ENCODE measurements at places on chromosomes 3 and 15.

GRCh38 chr3:107184375-107184774, 192.9 kb upstream of the CCDC54 start:
- DNase-seq: no peak

DNA sequence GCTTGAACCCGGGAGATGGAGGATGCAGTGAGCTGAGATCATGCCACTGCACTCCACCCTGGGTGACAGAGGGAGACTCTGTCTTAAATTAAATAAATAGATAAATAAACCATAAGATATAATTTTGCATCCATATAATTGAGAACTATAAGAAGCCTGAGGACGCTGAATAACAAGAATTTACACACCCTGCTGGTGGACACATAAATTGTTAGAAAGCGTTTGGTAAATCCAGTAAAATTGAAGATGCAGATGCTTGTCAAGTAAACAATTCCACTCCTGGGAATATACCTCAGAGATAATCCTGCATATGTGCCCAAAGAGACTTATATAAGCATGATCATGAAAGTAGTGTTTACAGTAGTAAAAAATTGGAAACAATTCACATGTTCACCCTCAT, 41.7 kb downstream of the TTC23 start:
- DNase-seq: no peak

GRCh38 chr3:125479091-125479490, 40.9 kb downstream of the SNX4 start:
- no peak for DNase-seq

- no peak for DNase-seq
These were observed 130.8 kb downstream of the SNRK start for GRCh38 chr3:43417133-43417532.

GRCh38 chr15:64110950-64111678, 15.3 kb downstream of the SNX1 start:
- no peak for DNase-seq

GRCh38 chr3:2706144-2706835, 403.9 kb downstream of the IL5RA start:
- no peak for DNase-seq

- no peak for DNase-seq
These were observed 38.5 kb upstream of the MRPL3 start for GRCh38 chr3:131541288-131541687.

DNA sequence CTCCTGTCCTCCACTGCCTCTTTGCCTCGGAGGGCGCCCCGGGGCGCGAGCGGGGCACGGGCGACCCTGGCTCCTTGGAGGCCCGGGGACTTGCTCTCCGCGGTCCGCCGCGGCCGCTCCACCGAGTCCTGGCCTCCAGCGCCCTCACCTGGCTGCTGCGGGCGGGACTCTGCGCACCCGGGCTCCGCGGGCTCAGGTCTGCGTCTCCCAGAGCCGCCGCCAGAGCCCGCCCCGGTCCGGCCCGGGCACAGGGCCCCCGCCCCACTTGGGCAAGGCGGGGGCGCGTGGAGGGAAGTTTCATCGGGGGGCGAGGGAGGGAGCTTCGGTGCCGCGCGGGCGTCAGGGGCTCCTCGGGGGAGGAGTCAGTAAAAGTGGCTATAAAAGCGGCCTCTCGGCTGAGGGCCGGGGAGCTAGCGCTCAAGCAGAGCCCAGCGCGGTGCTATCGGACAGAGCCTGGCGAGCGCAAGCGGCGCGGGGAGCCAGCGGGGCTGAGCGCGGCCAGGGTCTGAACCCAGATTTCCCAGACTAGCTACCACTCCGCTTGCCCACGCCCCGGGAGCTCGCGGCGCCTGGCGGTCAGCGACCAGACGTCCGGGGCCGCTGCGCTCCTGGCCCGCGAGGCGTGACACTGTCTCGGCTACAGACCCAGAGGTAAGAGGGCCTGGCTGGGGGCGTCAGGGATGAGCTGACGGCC, at the start of gene CEMIP:
CEMIP (plus strand) TSS at position 407 of the 694 bp plus-strand sequence. CDS start 94,510 bp downstream, outside the sequence.
- DNase-seq: no peak

- no peak for DNase-seq
These were observed 8.4 kb downstream of the UPK1B start for GRCh38 chr3:119181765-119182164.

DNA sequence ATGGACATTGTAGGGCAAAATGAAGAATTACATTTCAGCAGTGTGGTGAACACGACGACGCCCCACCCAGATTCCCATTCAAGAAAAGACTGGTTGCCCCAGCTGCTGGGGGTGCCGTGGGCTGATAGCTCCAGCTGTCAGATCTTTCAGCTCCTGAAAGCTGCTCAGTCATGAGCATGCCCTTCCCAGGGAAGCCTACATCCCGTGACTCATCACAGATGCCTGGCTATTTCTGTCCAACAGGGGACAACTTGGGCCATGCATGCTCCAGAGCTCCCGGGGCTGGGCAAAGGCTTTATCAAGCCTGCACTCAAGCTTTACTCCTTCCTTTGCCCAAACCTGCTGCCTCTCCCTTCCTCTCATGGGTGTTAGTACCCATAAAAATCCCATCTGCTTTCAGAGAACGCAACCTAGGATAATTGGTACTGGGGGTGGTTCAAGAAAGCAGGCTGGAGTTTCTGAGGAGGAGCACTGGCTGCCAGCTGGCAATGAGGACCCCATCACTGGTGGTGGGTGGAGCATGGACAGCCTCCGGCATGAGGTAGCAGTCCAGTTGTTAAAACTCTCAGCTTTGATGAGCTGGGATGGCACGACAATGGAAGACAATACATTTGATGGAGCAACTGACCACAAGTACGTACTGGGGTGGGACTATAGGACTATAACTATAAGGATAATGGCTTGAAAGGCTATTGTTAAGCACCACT, 16.4 kb upstream of the ST8SIA2 start:
- DNase-seq: no peak

GRCh38 chr15:61780278-61780980, 279.8 kb downstream of the VPS13C start:
- no peak for DNase-seq

DNA sequence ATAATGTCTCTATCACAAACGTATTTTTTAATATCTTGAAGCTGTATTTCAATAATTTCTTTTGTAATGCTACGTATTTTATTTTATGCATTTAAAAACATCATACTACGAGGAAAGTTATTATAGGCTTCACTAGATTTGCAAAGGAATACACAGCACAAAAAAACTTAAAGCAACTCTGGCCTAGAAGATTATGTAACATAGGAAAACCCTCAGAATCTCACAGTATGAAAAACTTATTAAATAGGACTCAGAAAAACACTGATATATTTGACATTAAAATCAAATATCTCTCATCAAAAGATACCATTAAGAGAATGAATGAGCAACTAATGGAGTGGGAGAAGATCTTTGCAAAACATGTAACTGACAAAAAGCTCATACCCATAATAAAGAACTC, 63.7 kb downstream of the DMXL2 start:
- DNase-seq: no peak

- no peak for DNase-seq
These were observed 103.3 kb upstream of the PRR23E start for GRCh38 chr3:127089486-127090145.

DNA sequence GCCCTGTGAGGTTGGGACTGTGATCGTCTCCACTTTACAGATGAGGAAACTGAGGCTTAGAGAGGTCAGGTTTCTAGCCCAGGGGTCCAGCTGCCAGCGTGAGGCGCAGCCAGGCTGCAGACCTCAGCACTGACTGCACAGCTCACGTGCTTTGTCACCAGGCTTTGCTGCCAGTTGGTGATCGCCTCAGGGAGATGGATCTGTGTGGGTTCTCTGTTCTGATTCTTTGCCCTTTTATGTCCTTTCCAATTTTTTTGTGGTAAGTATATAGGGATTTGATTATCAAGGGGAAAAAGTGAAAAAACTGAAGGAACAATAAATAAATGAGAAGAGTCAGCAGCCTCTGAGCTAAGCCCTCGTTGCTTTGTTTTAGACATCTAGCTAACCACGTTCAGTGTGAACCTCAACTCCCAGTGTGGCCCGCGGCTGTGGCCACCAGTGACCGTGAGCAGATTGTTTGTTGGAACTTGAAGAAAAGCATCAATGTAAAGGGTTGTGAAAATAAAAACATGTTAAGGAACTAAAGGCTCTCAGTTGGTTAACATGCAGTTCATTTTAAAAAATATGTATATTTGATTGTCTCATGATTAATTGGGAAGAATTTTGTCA, 117.6 kb downstream of the PDE8A start:
- DNase-seq: no peak

- no peak for DNase-seq
These were observed 67.5 kb upstream of the AKAP13 start for GRCh38 chr15:85312929-85313331.

DNA sequence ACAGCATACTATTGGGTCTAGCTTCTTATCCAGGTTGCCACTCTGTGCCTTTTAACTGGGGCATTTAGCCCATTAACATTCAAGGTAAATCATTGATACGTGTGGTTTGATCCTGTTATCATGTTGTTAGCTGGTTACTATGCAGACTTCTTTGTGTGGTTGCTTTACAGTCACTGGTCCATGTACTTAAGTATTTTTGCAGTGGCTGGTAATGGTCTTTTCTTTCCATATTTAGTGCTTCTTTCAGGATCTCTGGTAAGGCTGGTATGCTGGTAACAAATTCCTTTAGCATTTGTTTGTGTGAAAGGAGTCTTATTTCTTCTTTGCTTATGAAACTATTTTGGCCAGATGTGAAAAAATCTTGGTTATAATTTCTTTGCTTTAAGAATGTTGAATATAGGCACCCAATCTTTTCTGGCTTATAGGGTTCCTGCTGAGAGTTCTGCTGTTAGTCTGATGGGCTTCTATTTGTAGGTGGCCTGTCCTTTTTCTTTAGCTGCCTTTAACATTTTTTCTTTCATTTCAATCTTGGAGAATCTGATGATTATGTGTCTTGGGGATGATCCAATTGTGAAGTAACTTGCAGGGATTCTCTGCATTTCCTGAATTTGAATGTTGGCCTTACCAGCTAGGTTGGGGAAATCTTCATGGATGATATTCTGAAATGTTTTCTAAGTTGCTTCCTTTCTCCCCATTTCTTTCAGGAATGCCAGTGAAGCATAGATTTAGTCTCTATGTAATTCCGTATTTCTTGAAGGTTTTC, 39.3 kb downstream of the CCR1 start:
- no peak for DNase-seq

- no peak for DNase-seq
These were observed 72.9 kb upstream of the ATP10A start for GRCh38 chr15:25936004-25936403.

- DNase-seq: no peak
These were observed 5.3 kb downstream of the TNFSF10 start for GRCh38 chr3:172517859-172518466.

DNA sequence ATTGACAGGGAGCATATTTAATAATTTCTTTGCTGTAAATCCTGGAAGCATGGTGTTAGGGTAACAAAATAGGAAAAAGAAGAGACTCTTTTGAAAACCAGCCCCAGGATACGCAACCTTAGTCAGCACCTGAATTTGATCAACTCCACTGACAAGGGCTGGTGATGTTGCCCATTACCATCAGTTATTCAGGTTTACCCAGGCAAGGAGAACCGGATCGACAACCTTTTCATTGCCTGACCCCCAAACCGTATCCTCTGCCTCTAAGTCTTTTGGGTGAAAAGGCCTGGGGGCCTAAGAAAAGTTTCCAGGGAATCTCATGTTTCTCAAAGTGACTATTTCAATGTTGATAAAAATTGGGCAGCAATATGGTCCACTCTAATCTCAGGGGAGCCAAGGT, 313.3 kb downstream of the KBTBD8 start:
- no peak for DNase-seq

DNA sequence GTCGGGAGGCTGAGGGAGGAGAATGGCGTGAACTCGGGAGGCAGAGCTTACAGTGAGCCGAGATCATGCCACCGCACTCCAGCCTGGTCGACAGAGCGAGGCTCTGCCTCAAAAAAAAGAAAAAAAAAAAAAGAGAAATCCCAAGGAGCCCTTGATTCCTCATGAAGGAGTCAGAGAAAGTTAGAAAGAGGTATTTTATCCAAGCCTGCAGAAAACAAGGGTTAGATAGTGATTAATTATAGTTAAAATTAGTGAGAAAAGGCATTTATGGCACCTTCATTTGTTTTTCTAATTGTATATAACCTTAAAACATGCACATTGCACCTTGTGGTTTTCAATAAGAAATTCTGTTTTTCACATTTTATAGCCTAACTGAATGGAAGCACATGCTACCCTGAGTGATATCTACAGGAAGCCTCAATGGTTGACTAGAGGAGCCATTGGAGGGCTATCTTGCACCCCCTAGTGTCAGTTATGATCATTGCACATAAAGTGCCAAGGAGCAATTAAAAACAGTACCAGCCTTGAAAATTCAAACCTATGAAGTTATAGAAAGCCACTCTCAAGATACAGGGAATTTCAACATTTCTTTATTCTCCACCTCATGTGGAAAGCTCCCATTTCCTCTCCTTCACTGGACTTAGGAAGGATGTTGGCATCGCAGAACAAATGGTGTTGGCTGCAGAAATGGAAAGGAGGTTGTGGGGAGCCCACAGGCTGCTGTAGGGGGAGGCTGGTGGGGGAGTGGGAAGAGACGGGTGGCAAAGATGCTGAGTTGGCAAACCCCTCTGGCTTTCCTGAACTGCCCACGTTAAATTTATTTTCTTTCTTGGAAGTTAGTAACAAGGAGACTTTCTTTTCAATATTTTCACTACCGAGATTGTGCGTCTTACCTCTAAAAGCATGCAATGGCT, 48.5 kb downstream of the ITGA11 start:
- no peak for DNase-seq

DNA sequence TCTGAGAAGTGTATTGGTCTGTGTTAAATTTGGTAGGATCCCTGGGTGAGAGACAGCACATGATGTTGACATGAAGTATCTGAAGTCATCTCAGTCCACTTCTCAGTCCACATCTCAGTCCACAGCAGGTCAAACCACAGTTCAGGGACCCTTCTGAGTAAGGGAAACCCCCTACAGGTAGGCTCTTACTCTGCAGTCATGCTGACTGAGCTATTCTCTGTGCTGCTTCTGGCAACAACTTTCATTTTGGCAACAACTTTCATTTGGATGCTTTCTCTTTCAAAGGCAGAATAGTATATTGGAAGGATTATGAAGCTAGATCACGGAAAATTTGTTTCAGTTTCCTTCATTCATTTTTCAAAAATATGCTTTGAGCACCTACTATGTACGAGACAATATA, 178.2 kb upstream of the GOLIM4 start:
- no peak for DNase-seq

DNA sequence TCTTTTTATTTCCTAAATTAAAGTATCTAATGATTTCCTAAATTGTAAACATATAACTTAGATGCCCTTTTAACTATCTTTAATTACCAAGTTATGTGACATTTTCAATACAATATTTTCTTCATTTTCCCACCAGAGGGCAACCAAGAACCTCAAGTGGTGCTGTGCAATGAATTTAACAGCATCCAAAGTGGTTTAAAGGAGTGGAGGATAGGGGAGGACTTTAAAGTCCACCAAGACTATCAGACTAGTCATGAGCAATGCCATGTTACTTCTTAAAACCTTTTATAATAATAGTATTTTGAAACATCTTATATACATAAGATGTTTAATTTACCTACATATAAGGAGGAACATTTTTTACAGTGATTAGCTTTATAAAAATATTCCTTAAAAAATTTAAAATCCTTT, 74.4 kb downstream of the DLG1 start:
- no peak for DNase-seq

GRCh38 chr3:48400824-48401433, 28.9 kb downstream of the FBXW12 start:
- peak; percentile 48 for DNase-seq
